ENCODE measurements at places on chromosomes 2 and 18. TPM values are rescaled to one million over a fixed set of nuclear protein-coding genes. Genes with fewer than 3 reads are reported as not detected.

GRCh38 chr2:128280901-128281321 lies 37.8 kb downstream of the HS6ST1 start:
- peak; percentile 81 for DNase-seq

DNA sequence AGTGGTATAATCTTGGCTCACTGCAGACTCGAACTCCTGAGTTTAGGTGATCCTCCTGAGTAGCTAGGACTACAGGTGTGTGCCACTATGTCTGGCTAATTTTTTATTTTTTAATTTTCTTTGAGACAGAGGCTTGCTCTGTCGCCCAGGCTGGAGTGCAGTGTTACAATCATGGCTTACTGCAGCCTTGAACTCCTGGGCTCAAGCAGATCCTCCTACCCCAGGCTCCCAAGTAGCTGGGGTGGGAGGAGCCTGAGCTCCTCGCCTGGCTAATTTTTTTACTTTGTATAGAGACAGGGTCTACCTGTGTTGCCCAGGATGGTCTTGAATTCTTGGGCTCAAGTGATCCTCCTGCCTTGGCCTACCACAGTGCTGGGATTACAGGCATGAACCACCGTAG lies 62.5 kb downstream of the BABAM2 start:
- no peak for DNase-seq

- DNase-seq: no peak
Observed at GRCh38 chr2:219356834-219357233, 24.3 kb upstream of the RESP18 start.

- DNase-seq: no peak
Observed at GRCh38 chr2:226179010-226179409, 620.6 kb downstream of the IRS1 start.

GRCh38 chr18:28995319-28995718 lies 818.4 kb upstream of the CDH2 start:
- no peak for DNase-seq

DNA sequence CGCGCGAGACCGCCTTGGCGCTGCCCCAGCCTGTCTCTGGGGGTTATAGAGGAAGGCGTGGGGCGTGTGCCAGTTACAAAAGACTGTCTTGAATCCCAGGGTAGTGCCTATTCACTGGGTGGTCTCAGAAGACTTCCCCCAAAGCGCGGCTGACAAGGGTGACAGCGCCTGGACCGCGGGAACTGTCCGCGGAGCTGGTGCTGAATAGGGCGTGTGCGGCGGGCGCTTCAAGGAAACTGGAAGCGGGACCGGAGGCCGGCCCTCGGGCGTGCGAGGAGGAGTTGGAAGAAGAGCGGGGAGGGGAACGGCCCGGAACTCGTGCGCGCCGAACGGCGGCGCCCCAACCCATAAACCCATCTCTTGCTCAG lies 2.3 kb downstream of the EGR4 start:
- peak; percentile 85 for DNase-seq

- no peak for DNase-seq
Observed at GRCh38 chr2:64731746-64732145, 78.0 kb upstream of the SERTAD2 start.

DNA sequence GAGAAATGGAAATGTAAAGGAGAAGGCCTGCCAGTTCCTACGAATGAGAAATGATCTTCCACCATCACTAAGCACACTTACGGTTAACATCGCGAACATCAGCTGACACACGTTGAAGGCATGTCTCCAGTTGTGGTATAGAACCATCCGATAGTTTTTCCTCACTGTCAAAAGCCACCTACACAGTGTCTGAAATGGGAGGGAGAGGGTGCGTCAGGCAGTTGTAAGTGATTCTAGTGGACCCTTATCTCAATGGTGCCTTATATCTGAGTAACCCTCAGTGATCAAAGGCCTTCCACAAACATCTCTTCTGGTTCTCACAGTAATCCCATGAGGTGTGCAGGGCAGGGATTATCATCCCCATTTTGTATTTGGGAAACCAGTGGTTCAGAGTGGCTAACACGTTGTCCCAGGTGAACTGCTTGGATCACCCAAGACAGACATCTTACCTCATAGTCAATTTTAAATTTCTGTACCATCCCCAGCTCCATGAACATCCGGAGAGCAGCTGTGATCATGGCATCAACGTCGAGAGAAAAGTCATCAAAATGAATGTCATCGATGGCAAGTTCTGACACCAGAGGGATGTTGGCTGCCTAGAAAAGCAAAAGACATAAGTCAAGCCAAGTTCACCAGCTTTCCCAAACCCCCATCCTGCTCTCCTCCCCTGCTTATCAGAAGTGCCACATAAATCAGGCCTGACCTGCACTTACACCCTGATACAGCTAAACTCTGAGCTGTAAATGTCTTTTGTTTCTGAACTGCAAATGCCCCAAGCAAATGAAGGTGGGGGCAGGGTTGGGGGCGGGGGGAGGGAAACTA lies 335.2 kb downstream of the AGPS start:
- no peak for DNase-seq

DNA sequence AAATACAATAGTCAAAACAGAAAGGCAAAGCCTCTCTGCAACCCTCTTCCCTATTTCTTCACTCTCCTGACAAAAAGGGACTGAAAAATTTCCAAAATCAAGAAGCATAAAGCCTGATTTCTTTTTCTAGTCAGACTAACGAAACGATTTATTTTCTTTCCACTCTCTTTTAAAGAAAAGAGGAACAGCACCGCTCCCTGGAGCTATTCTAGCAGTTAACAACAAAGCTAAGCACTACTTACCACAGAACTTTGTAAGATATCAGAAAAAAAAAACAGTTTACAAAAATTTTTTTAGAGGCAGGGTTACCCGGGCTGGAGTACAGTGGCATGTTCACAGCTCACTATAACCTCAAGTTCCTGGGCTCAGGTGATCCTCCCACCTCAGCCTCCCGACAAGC lies 14.4 kb upstream of the FHL2 start:
- no peak for DNase-seq

GRCh38 chr18:49621301-49621700 lies 59.4 kb downstream of the LIPG start:
- no peak for DNase-seq

DNA sequence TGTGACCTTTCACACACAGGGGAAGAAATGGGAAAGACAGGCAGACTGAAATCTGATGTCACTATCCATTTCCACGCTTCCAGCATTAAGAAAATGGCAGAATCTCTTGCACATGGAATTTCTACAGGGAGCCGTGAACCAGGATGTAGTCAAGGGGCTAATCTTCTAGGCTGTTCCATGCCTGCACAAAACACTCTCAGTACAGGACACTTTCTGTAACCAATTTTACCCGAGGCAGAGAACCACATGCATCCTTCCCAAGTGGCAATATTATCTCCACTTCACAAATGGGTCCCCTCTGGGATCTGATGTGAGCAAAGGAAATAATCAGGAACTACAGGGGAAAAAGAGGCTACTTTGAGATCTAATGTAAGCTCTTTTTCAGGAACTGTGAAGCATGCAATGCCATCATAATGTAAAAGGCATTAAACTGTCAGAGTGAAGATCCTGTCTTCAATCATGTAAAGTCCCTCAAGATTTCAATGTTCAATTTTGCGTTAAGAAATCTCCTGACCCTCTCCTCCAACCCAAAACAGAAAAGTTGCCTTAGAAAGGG lies 236.9 kb downstream of the RBM43 start:
- DNase-seq: no peak

GRCh38 chr2:110854355-110855081 lies 122.1 kb downstream of the ACOXL start:
- DNase-seq: no peak

DNA sequence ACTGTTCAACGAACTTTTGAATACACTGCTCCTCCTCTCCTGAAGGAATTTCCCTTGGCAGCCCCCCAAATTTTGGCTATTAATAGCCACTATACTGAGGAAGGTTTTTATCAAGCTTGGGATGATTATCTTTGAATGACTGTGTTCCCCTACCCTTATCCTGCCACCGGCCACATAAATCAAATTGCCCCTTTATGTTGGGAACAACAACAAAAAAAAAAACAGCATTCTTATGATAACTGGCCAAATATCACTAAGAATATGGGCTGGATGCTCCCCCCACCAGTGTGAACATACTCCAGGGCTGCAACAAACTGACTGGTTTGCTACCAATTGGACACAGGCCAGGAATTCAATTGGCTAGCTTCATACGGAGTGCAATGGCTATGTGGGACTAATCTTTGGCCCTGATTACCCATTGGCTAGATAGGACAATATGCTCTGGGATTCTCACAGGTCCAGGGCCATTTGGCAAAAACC lies 20.6 kb downstream of the DUSP11 start:
- DNase-seq: no peak

DNA sequence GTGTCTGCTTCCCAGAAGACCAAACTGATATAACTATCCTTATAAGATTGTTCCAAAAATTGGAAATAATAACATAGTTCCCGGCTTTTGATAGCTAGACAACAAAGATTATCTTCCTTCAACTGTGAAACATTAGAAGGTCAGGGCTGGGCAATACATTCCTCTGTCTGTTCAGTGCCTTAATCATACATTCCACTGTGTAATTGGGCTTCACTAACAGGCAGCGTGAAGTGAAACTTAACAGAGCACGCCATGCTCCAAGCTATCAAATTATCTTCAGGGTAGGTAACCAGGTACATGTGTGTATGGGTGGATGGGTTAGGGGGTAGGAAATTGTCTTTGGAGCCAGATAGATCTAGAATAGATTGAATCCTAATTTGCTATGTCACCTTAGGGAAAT lies 23.5 kb upstream of the ARL5A start:
- DNase-seq: no peak

DNA sequence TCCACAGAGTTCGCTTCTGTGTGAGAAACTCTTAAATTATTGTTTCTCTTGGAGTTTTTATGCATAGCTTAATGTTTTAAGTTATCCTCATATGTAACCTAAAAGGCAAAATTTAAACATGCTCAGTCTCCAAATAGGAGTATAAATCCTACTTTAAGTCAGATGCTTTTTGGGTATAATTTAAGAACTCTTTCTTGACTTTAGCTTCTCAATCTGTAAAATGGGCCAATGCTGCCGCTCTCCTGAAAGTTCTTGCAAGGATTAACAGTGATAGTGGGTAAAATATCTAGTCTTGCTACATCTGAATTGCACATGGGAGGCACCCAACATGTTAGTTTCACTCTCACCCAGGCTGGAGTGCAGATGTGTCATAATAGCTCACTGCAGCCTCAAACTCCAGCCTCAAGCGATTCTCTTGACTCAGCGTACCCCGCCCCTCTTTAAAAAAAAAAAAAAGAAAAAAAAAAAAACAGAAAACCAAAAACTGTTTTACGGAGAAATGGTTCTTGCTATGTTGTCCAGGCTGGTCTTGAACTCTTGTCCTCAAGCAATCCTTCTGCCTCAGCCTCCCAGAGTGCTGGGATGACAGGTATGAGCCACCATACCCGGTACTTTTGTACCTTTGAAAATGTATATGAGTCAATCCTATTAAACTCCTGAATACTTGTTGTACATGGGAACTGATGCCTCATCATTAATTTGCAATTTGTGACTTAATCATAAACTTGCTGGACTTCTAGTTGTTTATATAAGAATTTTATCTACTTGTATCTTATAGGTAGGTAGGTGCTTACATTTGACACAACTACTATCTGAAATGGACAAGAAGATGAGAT lies 1.8 kb downstream of the FBXO48 start:
- no peak for DNase-seq

DNA sequence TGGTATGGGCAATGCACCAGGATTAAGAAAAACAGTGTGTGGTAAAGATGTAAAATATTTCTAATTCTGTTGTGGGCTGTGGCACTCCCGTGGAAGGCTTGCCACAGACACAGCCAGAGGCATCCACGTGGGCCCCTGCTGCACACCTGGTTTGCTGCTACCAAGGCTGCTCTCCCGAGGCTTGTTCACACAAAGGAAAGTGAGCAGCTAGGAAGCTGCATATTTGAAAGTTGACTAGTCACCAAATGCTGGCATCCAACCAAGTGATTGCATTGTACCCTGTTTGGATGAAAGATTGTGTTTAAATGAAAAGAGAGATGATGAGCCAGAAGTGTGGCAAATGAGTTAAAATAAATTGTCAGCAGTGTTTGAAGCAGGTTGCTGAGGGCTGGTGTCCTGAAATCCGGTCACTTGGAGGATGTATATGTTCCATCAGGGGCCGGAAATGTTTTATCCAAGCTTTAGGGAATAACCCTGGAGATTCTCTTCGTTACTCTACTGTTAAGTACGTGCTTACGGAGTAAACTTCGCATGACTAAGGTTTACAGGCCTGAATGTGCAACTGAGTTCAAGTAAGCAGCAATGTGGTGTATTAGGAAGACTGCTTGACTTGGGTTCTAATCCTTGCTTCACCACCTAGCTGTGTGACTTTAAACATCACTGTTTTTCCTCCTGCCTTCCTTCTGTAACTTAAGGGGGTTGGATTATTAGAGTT lies 86.1 kb downstream of the MSH2 start:
- DNase-seq: no peak

DNA sequence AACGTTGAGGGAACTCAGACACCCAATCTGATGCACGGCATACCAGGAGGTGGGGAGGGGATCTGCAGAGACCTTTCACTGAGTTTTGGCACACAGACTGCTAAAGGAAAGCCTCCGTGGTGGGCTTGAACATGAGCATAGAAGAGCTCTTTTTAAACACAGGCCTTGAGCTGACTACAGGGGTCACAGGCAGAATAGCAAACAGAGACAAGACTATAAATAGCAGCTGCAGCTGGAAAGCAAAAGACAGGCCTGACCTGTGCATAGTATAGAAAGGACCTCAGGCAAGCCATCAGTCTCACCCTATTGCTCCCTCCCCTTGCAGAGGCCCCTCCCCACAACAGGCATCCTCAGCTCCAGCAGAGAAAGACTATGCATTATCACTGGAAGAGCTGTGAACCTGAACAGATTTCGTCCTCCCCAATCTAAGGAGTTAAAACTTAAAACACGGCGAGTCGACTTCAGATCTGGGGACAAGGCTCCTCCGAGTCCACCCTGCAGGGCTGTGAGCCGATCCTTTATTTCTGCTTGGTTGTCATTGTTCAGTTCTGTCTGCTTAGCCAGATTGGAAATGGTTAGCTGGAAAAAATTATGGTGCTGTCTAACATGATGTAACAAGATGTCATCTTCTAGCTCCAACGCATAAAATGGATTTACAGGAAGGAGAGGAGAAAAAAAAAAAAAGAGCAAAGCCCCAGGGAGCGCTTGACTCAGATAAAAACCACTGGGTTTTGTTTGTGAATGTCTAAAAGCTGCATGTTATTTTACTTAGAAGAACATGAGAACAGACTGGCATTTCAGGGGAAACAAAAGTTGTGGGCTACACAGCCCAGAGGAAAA lies 25.2 kb upstream of the LCLAT1 start:
- no peak for DNase-seq

DNA sequence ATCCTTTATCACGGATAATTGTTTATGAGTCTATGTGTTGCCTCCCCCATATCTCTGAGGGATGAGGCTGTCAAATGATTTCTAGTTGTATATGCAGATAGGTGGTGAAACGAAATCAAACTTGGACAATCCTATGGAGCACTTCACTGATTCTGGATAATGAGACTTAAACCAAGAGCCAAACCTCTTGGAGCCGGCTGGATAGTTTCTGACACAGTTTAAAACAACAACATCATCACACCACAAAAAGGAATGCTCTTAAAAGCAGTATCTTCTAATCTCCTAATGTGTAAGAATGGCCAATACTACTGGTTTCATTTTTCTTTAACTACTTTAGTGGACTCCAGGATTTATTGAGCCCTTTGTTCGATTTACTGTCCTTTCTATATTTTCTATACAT lies 36.5 kb downstream of the SPHKAP start:
- no peak for DNase-seq

GRCh38 chr18:48660346-48661228 lies 121.8 kb downstream of the CTIF start:
- no peak for DNase-seq

ALK gene
- total RNA-seq: 0.28 TPM

CRYGC gene
- total RNA-seq: not detected

TRPM8 gene
- not detected for total RNA-seq

NEU2 gene
- total RNA-seq: not detected

SIX2 gene
- total RNA-seq: 0.20 TPM

Data from spleen (tissue), 13 donors.